ENCODE measurements at places on chromosomes 5 and 9.
A peak's percentile ranks its signal among the peaks of the same experiment; 100 is the strongest.

DNA sequence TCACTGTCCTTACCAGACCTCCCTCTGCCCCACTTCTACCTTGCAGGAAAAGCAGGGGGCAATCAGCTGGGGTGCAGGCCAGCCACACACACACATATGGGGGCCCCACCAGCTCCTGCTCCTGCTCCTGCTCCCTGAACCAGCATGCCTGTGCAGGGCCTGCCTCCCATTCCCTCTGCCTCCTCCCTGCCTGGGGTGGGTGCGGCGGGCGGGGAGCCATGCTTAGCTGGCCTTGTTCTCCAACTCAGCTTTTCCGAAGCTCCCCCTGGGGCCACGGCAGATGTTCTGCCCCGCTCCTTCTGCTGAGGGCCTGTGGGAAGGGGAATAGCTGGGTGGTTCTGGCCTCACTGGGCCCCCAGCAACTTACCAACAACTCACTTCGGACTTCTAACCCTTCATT, 89.8 kb downstream of the ZNF354C start:
- no peak for DNase-seq

DNA sequence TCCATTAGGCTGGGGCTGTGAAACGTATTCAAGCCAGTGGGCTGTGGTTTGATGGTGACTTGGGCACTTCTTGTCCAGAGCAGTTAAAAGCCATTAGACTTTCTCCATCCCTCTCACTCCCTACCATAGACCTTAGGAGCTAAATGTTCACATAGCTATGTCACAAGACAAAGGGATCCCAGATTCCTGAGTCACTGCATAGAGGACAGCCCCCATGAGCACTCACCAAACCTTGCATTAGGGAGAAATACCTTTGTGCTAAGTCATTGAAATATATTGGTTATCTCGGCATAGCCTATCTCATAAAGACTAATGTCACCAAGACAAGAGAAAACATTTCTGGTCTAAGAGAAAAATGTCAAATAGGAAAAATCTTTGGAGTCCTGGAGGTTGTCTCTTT, 104.3 kb downstream of the TRPM6 start:
- no peak for DNase-seq

DNA sequence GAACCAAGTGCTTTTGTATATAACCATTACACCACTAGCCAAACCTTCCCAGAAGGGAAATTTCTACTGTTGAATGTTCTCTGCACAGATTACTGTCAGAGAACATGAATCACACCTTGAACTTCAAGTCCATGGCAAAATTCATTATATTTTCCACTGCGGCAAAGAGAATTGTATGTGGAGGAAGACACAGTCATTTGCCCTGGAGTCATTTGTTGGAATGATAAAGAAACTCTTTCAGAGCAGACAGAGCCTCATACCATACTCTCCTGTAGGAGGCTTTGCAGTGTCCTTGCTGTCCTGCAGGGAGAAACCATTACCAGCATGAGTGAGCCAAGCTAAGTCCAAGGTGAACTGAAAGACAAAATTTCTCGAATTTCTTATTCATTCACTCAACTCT, 369.0 kb downstream of the ARHGEF28 start:
- DNase-seq = no peak

- no peak for DNase-seq
Measured at GRCh38 chr5:113056988-113057387, 80.4 kb downstream of the DCP2 start.

DNA sequence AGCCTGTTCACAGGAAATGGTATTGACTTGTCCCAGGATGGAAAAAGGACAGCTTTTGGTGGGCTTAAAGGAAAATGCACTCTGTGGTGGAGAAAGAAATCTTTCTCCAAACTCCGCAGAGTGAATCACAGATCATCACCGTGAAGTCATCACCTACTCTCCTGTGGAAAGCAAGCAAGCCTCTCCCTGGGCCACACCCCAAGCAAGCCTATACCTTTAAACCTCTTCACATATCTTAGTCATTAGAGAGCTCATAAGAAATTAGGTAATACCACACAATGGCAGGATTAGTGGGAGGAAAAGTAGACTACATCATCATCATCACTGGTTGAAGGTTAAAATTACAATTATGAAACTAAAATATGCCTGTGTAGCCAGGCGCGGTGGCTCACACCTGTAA, 23.2 kb downstream of the TLE1 start:
- DNase-seq = no peak

DNA sequence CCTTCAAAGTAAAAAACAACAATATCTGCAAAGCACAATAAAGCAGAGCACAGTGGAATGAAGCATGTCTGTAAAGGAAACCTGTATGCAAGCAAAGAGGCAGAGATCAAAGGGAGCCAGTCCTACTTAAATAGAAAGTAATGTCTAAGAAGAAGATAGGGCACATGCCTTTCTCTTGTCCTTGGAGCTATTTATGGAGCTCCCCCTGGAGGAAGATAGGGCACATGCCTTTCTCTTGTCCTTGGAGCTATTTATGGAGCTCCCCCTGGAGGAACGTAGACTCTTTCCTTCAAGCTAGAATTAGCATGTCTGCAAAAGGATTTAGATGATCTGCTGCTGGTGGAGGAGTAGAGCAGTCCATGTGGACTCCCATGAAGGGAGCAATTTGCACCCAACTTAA, 168.1 kb upstream of the RASEF start:
- DNase-seq = no peak

DNA sequence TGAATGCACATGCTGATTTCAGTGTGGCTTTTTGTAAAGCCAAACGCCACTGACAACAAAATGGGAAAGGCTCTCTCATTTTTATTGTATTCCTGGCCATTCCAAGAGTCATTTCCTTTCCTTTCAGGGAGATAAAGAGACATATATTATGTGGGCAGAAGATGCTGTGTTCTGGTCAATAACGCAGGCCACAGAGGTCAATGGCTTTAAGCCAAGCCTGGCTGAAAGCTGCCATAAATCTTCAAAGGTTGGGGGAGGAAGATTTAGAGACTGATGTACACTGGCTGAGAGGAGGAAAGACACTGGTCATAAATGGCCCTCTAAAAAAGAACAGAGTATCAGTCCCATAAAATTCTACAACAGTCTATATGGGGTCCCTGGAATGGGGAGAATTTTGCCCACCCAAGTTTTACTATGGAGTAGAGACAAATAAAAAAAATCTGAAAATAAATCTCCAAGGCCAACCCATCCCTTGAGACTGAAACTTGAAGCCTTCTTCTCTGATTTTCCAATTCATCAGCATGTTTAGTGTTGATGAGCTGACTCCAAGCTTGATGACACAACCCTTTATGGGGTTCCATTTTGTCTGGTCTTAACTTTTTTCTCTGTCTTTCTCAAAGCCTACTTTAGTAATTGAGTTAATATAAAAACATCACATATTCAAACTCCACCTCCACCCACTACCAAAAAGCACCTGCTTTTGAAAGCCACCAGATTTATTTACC, 152.1 kb upstream of the SLC24A2 start:
- DNase-seq = no peak

DNA sequence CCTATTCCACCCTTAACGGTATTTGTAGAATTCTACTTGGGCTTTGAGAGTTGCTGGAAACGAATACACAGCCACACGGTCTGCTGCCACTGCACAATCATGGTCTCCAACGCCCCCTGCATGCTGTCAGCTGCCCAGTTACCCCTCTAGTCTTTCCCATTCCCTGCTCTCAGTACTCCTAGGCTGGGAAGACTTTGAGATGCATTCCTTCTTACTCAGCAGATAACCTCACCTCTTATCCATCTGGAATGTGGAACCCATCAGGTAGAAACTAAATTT, 92.8 kb downstream of the ANKH start:
- DNase-seq = no peak

GRCh38 chr9:24413651-24414050, 132.0 kb downstream of the IZUMO3 start:
- DNase-seq = no peak

GRCh38 chr5:159319363-159319762, 10.9 kb downstream of the IL12B start:
- DNase-seq = no peak

GRCh38 chr5:155147222-155147621, 133.7 kb downstream of the KIF4B start:
- DNase-seq = no peak

DNA sequence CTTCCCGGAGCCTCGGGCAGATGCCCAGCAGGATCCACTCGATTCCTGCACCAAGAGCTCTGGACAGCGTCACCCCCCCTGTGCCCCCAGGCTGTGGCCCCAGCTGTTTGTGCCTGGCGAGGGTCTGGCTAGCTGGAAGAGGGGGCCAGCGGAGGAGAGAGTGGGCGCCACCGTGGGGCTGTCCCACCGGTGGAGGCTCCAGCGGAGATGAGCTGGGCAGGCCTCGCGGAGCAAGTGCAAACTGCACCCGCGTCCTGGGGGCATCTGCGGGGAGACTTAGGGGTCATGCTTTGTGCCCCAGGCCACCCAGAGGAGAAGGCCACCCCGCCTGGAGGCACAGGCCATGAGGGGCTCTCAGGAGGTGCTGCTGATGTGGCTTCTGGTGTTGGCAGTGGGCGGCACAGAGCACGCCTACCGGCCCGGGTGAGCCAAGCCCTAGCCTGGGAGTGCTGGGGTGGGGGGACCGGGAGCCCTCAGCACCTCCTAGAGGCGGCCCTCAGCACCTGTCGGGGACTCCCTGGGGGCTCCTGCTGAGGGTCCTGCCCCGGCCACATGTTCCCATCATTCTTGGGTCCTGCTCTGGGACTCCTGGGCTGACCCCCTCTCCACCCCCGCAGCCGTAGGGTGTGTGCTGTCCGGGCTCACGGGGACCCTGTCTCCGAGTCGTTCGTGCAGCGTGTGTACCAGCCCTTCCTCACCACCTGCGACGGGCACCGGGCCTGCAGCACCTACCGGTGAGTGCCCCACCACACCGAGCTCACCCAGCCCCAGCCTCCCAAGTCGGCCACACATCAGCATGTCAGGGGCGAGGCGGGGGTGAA, 5.4 kb downstream of the EGFL7 start:
- DNase-seq = no peak

- no peak for DNase-seq
Measured at GRCh38 chr9:106772523-106773290, 90.3 kb upstream of the ZNF462 start.

GRCh38 chr9:3181049-3181953, 337.4 kb upstream of the PUM3 start:
- DNase-seq = peak; percentile 22

GRCh38 chr5:113071401-113071800, 94.8 kb downstream of the DCP2 start:
- no peak for DNase-seq

- DNase-seq = no peak
Measured at GRCh38 chr5:128770907-128771306, 194.4 kb upstream of the SLC27A6 start.

DNA sequence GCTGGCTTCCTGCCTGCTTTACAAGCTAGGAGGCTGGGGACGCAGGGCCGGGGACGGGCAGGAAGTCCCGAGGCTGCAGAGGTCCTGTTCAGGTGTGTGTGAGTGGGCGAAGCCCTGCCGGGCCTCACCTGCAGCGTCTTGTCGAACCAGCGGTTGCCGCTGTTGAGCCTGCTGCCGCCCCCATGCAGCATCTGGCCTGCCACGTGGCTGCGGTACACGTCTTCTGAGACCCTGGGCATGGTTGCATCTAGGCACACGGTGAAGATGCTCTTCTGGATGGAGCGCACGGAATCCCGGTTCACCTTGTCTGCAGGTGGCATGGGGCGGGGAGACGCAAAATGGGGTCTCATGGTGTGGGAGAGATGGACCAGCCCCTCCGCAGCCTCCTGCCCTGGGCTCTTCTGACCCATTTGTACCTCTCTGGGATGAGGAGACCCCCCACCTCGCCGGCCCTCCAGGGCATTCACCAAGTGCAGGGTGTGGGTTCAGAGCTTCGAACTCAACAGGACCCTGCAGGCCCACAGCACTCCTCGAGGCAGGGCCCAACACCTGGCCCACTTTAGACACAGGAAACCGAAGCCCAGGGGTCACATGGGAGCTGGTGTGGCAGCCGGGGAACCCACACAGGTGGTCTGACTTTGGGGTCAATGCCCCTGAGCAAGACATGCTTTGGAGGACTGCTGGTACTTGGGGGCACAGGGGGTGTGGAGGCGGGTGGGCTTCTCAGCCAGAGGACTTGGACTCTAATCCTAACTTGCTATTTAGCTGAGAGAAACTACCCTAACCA, 10.0 kb downstream of the CRAT start:
- DNase-seq = no peak

GRCh38 chr9:86324308-86324707, 29.9 kb downstream of the TUT7 start:
- DNase-seq = no peak

GRCh38 chr5:35218981-35219380, 11.3 kb downstream of the PRLR start:
- no peak for DNase-seq

DNA sequence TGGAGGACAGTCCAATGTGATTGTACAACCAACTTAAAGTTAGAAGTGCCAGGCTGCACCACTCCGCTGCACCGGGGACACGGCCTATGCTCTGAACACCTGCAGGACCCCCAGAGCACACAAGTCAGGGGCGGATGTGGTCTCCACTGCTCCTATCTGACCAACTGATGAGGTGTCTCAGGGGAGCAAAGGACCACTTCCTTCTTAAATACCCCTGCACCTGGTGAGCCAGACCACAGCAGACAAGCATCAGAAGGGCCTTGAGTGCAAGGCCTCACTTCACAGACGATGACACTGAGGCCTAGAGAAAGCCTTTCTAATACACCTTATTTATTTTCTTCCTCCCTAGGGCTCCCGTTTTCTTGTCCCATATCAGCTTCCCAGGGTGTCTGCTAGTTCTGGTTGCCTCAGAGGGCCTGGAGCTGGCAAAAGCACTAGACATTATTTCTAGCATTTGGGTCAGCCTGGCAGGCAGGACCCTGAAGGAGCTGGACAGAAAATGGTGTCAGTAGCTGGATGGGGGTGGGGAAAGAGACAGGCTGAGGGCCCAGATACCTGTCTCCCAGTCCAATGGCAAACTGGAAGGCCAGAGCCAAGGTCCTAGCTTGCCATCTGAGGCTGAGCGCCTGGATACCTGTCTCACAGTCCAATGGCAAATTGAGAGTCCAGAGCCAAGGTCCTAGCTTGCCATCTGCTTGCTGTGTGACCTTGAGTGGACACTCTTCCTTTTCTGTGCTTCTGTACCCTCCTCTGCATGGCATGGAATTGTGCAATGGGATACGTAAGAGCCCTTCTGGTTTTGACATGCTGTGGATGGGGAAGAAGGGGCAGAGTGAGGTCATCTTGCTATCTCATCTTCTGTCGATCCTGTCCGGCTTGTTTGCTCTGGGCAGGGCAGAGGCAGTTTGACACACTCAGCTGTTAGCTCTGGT, 9.0 kb downstream of the CCDC69 start:
- no peak for DNase-seq

DNA sequence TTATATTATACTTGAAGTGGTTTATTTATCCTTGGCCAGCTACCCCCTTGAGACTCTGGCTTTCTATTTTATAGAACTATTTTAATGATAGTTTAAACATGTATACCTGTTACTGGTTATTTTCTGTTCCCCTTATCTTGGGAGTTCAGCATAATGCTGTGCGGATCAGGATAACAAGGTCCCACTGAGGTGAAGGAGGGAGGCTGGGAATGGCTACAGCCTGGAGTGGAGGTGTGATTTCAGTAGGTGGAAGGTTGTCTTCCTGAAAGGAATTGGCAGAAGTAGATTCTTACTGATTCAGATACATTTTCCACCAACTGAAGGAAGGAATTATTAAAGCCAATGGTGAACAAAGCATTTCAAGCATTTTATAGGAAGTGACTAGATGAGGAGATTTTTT, 38.9 kb downstream of the PAM start:
- no peak for DNase-seq

- no peak for DNase-seq
Measured at GRCh38 chr5:107320846-107321245, 349.9 kb downstream of the EFNA5 start.

GRCh38 chr5:149656576-149657182, 73.4 kb upstream of the PPARGC1B start:
- no peak for DNase-seq

- DNase-seq = peak; percentile 32
Measured at GRCh38 chr9:125521462-125522327, 185.3 kb downstream of the MAPKAP1 start.
